NCI-H526 treated with DMSO at 0.1 percent for 48 hours (cell line): ENCODE measurements at places on chromosomes 6 and 20.

- DNase-seq, result no peak
Observed at GRCh38 chr20:3672547-3673171, 9.2 kb downstream of the ADAM33 start.

DNA sequence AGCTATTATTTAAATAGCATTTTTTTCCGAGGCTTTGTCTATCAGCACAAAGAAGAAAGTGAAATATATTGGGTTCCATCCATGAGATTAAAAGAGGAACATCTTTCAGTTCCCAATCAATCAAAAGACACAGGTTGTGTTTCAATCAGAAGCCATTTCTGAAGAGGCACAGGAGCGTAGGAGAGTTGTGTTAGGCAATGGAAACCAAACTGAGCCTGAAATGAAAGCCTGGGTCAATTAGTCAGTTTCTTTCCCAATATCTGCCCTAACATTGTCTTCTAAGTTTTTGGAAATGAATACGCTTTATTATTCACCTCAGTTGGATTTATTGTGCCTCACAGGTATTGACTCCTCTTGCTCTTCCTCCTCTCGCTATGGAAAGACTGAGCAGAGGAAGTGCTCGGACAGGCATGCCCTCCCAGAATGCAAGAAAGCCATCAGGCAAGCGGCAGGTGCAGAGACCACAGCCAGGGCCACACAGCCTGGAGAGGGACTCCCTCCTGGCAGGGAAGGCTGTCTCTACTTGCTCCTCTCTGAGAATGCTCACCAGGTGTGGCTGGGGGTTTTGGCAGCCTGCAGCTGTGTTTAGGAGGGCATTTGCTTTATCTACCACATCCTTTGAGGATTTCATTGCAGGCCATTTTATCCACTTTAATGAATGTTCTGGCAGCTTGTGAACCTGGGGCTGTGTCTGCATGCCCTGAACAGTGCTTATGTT is 100.8 kb upstream of the NEDD9 start:
- DNase-seq, result no peak

GRCh38 chr6:12595161-12595811 is 121.3 kb upstream of the PHACTR1 start:
- no peak for DNase-seq

GRCh38 chr6:21110684-21111083 is 482.9 kb upstream of the SOX4 start:
- no peak for DNase-seq

- DNase-seq, result no peak
Observed at GRCh38 chr6:164331026-164331425, 916.5 kb downstream of the QKI start.

- no peak for DNase-seq
Observed at GRCh38 chr20:15637950-15638754, 935.1 kb downstream of the KIF16B start.

- no peak for DNase-seq
Observed at GRCh38 chr6:53161481-53162009, 12.9 kb upstream of the GCM1 start.

GRCh38 chr6:134177753-134178160 is 125.3 kb upstream of the SLC2A12 start:
- DNase-seq, result peak; percentile 25

- DNase-seq, result no peak
Observed at GRCh38 chr6:156449569-156449968, 327.6 kb upstream of the ARID1B start.

DNA sequence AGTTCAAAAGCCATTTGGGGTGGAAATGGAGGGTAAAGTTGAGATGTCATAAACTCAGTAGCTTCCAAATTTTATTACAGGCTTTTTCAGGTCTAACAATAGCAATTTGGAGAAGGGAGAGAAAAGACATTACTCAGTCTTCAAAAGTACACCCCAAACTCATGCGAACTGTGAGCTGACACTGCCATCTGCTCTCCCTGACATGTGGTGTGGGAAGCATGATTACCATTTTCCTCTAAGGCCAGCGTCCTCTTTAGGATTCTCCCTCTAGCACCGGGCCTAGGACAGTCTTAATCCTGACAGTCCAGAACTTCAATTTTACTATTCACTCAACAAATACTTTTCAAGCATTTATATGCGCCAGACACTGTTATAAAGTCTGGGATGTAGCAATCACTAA is 536.0 kb upstream of the JARID2 start:
- no peak for DNase-seq

DNA sequence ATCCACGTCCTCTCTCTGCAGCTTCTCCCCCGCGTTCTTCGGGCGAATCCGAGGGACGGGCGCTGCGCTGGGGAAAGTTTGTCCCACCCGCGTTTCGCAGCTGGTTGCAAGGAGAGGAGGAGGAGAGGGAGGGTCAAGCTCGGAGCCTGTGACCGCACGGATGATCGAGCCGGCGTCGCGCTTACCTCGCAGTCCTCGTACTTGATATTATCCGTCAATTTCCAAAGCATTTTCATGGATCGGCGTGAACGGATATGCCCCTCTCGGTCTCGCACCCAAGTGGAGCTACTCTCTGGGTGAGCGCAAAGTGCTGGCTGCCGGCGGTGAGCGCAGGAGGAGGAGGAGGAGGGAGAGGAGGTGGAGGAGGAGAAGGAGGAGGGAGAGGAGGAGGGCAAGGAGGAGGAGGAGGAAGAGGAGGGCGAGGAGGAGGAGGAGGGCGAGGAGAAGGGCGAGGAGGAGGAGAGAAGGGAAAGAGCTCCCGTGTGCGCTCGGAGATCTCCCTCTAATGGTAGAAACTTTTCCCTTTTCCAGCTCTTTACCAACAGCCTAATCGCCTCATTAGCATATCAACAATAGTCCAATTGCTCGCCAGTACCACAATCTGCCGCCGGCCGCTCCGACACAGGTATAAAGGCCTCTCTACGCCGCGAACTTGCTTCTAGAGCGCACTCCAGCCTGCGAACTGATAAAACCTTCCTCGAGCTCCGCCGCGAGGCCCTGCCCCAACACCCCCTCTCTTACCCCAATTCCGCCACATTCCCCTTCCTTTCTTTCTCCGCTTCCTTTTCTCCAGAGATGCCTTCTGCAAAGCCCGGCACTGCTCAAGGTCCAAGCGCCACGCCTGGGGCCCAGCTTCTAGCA is at the start of gene TFAP2A:
Gene TFAP2A, minus strand, starts transcription at position 319 of the 861 bp plus-strand sequence. Its CDS starts 83 bp downstream, at position 236.
- peak; percentile 43 for DNase-seq

GRCh38 chr20:7843613-7844012 is 96.6 kb downstream of the HAO1 start:
- DNase-seq, result no peak

DNA sequence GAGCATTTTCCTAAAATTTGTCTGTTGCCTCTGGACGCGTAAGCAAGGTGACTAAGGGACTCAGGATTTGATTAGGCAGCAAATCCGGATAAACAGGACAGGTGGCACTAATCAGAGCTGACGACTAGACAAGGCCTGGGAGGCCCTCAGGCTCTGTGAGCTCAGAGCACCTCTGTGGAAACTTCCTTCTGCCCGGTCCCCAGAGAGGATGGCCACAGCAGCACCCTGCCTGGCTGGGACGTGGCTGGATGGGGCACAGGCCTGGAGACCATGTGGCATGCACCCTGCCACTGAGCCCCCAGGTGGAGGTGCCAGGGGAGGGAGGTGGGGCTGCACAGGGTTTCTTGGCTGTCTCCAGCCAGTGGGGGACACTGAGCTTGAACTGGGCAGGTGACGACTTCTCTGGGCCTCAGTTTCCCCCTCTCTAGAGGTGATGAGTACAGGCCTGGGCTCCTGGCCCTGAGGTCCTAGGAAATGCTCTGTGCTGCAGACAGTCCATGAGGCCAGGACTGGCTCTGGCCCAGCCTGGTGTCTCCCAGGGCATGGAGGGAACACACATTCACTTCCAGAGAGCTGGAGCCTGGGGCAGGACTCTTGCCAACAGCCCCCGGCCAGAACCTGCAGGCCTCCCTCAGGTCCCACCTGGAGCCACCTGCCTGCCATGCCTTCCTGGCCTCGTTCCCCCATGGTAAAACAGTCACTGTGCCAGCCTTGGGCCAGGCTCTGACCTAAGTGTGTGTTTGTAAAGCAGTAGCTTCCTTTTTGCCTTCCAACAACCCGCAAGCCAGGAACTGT is 39.6 kb upstream of the STX16 start:
- no peak for DNase-seq

DNA sequence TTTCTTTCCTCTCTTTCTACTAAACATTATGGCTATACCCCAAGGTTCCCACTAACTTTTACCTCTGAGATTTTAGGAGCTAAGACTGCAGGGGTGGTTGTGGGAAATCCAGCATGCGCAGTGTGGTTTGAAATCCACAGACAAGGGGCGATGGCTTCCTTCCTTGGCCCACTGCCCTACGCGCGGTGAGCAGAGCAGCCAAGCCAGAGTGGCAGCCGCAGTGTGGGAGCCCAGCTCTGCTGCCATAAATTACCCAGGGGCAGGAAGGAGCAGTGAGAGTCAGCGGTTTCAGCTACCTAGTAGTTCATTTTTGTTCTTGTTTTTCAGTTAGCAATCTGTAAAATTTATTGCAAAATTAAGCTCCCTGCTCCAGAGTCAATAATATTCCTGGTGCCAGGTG is 101.4 kb downstream of the BMP2 start:
- DNase-seq, result no peak

DNA sequence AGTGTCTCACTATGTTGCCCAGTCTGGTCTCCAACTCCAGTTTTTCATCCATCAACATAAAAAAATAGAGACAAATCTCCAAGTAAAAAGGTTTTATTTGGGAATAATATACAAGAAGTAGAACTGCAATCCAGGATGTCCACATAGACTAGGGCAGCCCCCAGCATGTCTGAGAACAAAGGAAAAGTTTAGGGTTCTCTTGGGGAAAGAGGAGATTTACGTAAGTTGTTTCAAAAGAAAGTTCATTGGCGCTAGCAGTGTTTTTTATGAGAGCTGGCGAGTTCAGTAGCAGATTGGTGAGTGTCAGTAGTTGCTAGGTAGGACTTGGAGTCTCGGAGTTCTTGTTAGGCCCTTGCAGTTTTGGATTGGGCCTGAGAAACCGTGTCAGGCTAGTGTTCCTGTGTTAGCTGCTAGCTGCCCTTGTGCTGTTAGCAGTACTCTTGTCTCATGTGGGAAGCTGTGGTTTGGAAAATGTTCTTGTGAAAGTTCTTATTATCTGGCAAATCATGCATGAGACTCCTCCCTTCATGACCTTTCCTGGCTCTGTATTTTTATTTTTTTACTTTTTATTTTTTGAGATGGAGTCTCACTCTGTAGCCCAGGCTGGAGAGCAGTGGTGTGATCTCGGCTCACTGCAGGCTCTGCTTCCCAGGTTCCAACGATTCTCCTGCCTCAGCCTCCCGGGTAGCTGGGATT is 24.7 kb downstream of the TTLL9 start:
- peak; percentile 71 for DNase-seq

GRCh38 chr6:150939399-150939798 is 73.9 kb downstream of the MTHFD1L start:
- no peak for DNase-seq

- DNase-seq, result no peak
Observed at GRCh38 chr20:34437330-34437986, 74.4 kb downstream of the ITCH start.

DNA sequence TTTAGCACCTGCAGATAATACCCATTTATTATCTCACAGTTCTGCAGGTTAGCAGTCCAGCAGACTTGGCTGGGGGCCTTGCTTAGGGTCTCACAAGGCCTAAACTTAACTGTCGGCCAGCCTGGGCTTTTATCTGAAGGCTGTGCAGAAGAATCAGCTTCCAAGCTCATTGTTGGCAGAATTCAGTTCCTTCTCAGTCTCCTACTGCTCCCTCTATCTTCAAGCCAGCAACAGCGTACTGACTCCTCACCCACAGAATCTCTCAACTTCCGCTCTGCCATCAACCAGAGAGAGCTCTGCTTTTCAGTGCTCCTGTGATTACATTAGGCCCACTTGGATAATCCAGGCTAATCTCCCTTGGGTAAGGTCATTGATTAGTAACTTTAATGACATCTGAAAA is 30.2 kb upstream of the NHSL1 start:
- no peak for DNase-seq

DNA sequence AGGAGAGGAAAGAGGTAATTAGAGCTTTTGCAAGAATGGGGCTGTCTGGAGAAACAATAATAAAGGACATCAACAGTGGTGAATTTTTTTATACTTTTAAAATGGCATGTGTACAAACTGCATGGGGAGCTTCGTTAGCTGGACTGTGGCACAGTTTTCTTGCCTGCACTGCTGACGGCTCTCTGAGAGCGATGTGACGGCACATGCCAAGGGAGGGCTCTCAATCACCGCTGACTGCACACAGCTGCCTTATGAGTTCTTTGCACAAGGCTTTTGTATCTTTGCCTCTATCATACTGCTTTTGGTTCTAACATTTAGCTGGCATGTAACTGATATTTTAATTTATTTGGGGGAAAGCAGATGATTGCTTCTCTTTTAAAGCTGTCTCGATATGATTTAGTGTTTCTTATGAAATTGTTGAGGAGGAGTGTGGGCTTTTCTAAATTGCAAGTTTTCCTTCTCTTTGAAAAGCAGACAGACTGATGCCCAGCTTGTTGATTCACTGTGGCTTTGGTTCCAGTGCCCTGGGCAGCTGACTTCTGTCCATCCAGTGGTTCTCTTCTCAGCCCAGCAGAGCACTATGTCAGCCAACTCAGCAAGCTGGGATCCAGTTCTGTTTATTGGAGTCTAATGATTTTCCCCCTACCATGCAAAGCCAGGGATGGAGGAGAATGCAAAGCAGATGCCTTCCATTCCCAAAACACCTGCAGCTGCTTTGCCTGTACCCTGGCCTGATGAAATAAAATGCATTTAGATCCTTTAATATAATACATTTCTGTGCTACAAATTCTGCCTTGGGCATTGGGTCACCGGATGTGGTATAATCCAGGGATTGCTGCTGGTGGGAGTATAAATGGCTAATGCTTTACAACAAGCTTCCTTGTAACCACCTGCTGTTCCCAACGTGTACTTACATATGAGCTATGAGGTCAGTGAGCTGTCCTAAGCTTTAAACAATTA is 323.9 kb downstream of the ZFAND3 start:
- DNase-seq, result peak; percentile 94

- DNase-seq, result no peak
Observed at GRCh38 chr6:134357022-134357487, 39.1 kb upstream of the SGK1 start.

- peak; percentile 47 for DNase-seq
Observed at GRCh38 chr20:13119583-13119982, 101.5 kb upstream of the ISM1 start.

- no peak for DNase-seq
Observed at GRCh38 chr20:44115762-44116644, 71.0 kb downstream of the JPH2 start.

DNA sequence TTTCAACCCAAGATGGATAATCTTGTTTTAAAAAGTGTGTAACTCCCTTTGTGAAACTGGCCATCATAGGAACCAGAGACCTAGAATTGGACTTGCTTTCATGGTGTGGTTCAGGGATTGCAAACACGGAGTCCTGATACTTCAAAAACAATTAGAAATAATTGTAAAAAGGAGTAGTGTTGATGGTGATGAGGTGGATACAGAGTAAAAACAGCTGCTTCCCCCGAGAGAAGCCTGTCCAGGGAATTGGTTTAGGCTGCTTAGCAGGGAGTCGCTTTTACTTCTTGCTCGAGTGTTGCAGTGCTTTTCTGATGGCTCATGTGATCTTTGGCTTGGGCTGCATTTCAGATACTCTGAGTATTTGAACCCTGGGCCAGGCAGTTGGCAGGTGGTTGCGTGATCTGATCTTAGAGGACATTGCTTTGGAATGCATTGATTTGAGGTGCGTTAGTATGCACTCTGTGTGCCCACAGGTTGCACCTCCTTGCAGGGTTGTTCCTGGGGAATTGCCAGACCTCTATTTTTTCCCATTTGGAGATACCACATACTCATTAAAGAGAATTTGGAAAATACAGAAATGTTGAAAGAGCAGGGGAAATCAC is 19.5 kb downstream of the KIF3B start:
- DNase-seq, result no peak

GRCh38 chr6:159676890-159677505 is 16.0 kb downstream of the SOD2 start:
- no peak for DNase-seq

- no peak for DNase-seq
Observed at GRCh38 chr20:41436679-41437078, 70.1 kb upstream of the EMILIN3 start.
